ENCODE measurements at places on chromosomes 7 and 10. TPM values are rescaled to one million over a fixed set of nuclear protein-coding genes. Genes with fewer than 3 reads are reported as not detected.

Gene AKR1E2
- 8.7 TPM for total RNA-seq

DNA sequence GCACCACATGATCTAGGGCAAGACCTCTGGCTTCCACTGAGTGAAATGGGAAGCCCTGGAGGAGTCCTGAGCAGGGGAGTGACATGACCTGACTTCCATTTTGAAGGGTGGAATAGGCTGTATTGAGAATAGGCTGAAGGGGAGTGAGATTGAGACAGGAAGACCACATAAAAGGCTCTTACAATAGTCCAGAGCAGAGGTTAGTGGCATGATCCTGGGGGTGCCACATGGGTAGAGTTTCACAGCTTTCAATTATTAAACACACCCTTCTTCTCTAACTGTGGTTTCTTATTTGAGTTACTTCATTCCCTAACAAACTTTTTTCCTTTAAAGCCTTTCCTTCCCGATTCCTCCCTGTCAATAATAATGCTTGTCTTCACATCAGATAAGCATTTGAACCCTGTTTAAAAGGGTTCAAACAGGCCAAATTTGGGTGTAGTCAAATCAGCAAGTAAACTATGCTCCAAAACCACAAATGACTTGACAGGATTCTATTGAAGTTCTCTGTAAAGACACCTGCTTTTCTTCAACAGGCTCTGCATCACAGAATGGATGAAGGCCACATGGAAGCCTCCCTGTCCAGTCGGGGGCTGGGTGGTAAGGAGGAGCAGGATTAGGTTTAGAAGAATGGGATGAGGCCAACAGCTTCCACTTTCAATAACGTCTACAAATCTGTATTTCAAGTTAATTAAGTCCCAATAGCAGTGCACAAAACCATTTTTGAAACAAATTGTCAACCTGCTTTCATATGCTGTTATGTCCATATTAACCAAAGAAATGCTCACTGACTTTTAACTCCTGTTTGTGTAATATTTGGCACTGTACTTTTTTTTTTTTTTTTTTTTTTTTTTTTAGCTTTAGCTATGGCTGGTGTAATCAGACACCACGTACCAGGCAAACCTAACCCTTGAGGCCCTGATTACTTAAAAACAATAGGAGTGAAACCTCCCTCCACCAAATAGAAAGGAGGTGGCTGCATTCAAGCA lies 131.9 kb downstream of the NRCAM start:
- no peaks in the 10 kb centered on the region for H3K27me3 ChIP-seq
- no peak for DNase-seq
- H3K4me3 ChIP-seq: no peak overlapping the region
- no peaks in the 10 kb centered on the region for H3K36me3 ChIP-seq
- peaks cover 26% of the 10 kb centered on the region for H3K4me1 ChIP-seq
- H3K27ac ChIP-seq: no peak overlapping the region

Gene CFAP69
- total RNA-seq: 0.71 TPM

GRCh38 chr10:72785409-72785808 lies 93.5 kb downstream of the MCU start:
- H3K27ac ChIP-seq: no peak overlapping the region
- H3K4me1 ChIP-seq: peaks cover 7% of the 10 kb centered on the region
- no peaks in the 10 kb centered on the region for H3K27me3 ChIP-seq
- H3K36me3 ChIP-seq: no peaks in the 10 kb centered on the region
- no peak overlapping the region for H3K4me3 ChIP-seq

- H3K4me1 ChIP-seq: peaks cover 12% of the 10 kb centered on the region
- H3K27ac ChIP-seq: peak within 1 kb of the TSS; percentile 94
- H3K4me3 ChIP-seq: peak within 1 kb of the TSS; percentile 98
- DNase-seq: peak; percentile 96
- peaks cover 32% of the 10 kb centered on the region for H3K27me3 ChIP-seq
Measured at GRCh38 chr10:75401569-75402485, at the start of gene ZNF503. Gene ZNF503, minus strand, starts transcription at chr10:75401764. Its CDS starts 345 bp downstream, at chr10:75401419.

Gene TDRD1
- total RNA-seq: not detected
